ENCODE measurements at places on chromosomes 4 and X.

GRCh38 chr4:69754926-69755580 lies 5.4 kb downstream of the SULT1B1 start:
- DNase-seq: no peak

DNA sequence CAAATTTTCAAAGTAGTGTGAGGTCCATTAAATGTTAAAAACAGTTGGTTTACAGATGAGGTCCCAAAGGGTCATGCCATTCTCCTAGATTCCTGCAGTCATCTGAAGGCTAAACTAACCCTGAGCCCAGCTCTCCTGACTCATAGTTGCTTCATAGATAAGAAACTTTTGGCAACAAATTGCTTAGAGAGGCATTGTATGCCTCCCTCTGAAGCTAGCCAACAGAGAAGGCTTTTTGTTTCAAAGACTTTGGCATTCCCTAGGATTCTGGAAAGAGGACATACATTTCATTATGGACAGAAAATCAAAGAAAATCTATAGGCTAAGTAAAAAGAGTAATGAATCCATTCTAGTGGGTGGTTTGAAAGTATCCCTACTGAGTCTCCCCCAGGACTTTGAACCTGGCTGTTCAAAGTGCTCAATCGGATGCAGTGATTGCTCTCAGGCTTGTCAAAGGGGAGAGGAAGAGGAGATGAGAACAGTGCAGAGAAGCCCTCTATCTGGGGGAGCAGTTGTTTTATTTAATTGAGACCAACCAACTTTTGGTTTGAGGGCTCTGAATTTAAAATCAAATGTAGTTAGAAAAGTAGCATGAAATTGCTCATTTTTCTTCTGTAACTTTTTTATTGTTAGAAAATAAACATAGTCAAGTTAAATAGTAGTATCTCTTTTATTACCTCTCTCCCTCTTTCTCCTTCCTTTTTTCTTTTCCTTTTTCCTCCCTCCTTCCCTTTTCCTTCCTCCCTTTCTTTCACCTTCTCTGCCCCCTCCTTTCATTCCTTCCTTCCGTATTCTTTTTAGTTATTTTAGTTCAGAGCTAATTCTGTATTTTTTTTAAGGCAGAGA lies 72.3 kb upstream of the ZNF518B start:
- no peak for DNase-seq

DNA sequence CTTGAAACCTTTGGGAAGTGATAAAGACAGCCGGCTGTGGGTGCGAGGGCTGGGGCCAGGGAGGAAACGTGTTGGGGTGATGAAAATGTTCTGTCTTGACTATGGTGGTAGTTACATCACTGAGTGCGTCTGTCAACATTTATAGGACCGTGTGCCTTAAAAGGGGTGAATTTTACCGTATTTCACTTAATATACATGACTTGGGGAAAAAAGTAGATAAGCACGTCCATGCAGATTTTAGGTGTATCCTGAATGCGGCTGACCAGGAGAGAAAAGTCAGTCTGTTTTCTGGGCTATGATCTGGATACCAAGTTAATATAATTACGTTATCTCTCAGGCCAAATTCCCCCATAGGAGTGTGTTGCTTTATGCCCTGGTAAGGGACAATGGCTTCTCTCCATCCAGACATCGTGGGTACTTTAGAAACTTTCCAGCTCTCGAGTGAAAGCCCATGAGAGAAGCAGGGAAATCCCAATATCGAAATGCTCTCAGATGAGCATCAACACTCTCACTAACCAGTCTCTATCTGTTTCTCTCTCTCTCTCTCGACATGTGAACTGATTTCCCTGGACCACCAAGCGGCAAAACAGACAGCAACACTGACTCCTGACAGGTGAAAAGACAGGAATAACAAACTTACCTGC lies 71.5 kb downstream of the IRF2 start:
- DNase-seq: no peak

- DNase-seq: no peak
Observed at GRCh38 chr4:90543419-90544170, 416.4 kb downstream of the CCSER1 start.

DNA sequence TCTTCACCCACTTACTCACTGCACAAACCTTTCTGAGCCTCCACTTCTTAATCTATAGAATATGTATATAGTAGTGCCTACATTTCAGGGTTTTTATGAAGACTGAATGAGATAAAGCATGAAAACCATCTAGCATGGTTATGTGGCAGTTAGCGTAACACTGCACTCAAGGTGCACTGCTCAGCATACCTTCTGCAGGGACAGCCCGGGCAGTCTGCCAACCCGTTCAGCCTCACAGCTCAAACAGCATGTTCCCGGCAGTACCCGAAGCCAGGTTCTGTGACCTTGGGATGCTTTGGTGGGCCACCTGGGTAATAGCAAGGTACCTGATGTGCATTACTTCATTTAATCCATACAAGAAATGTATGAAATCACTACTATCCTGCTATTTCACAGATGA lies 81.4 kb downstream of the DOCK11 start:
- no peak for DNase-seq

GRCh38 chrX:48472851-48473703 lies 2.9 kb upstream of the FTSJ1 start:
- DNase-seq: no peak

DNA sequence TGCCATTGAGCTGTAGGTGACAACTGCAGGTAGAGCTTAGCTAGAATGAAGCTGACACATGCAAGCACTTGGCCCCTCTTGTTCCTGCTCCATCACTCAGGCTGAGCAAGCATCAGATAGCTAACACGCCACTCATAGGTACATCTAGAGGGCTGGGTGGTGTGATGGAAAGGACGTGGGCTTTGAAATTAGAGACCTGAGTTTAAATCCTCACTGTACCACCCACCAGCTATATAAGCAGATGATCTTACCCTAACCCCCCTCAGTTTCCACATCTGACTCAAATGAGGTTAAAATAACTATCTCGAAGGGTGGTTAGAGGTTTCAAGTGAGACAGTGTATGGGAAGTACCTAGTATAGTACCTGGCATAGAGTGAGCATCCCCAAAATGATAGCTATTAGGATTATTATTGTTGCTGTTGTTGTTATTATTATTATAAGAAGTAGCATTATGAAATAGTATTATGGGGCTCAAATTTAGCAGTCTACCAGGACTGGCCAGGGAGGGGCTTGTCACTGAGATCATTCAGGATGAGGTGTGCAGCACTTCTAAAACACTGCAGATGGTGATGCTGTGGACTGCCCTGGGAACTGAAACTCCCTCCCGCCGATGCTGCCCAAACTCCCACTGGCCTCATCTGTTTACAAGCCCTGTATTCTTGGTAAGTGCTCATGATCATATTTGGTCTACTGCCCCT lies 59.0 kb downstream of the REELD1 start:
- no peak for DNase-seq
